ENCODE measurements at places on chromosomes 5 and 9.

- DNase-seq, result no peak
Measured at GRCh38 chr5:169631360-169631759, 5.7 kb upstream of the DOCK2 start.

DNA sequence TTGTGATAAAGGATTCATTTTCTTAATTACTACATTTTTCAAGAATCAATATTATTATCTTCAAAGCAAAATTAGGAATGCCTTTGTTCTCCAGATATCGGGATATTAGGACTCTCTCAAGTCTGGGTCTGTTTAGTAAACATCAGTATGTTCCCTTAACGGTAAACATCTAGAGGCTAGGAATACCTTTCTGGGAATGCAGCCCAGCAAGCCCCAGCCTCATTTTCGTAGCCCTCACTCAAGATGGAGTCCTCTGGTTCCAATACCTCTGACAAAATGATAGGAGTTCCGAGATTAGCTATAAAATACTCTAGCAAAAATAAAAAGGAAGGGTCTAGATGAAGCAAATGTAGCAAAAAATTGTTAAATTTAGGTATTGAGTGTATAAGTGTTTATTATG lies 84.5 kb downstream of the TEX10 start:
- DNase-seq, result no peak

GRCh38 chr9:2502760-2503159 lies 118.8 kb upstream of the VLDLR start:
- DNase-seq, result no peak

- DNase-seq, result no peak
Measured at GRCh38 chr9:96461336-96461735, 11.4 kb downstream of the HABP4 start.
